ENCODE measurements at places on chromosomes 5 and 9.

GRCh38 chr9:113853333-113853732 is 22.8 kb upstream of the ZNF618 start:
- DNase-seq, result no peak

- DNase-seq, result no peak
Observed at GRCh38 chr5:151238303-151238741, 14.4 kb upstream of the CCDC69 start.

DNA sequence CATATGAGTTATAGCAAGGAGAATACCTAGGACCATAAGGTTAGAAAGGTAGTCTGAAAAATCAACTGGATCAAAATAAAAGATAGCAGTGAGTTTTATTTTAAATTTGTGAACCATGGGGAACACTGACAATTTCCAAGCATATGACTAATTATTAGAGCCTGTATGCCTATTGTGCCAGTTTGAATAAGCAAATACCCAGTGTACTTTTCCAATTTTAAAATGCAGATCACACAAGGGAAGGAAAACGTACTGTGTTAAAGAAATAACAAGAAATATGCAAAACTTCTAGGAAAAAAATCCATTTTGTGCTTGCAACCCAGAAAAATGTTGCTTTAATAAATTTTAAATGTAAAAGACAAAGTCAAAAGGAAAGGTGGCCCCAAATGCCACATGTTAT is 257.4 kb downstream of the BNC2 start:
- no peak for DNase-seq

GRCh38 chr9:78676623-78677022 is 379.7 kb downstream of the PSAT1 start:
- DNase-seq, result no peak

DNA sequence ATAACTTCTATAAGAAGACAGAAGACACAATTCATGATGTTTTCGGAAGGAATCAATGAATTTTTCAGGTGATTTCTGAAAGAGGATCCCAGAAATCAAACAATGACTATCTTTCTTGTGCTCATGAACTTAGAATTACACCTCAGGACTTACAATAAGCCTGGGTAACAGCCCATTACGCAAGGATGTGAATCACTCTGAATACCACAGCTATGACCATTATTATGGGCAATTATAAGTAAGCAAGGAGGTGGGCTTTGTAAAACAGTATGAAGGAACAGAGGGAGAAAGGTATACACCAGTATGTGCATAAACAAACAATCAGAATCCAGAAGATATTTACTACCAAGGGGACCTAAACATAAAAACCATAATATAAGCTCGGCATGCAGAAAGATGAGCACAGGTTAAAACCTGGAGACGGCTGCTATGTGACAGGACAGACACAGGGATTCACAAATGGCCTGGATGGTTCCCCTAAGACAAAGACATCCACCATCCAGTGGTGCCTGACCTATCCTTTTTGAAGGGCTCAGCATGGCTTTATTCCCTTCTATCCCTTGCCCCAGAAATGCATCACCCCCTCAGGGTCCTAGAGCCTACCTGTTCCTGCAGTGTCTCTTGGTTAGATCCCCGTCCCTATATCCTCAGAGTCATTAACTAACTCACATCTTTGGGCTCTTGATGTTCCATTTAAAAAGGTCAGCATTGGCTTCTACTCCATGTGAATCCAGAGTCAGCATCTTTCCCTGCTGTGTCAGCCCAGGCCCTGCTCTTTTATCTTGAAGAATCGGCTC is 21.8 kb upstream of the PPP2CA start:
- no peak for DNase-seq

- no peak for DNase-seq
Observed at GRCh38 chr9:4555236-4555635, 65.0 kb downstream of the SLC1A1 start.

GRCh38 chr5:65727491-65728156 is 5.6 kb downstream of the NLN start:
- DNase-seq, result no peak

DNA sequence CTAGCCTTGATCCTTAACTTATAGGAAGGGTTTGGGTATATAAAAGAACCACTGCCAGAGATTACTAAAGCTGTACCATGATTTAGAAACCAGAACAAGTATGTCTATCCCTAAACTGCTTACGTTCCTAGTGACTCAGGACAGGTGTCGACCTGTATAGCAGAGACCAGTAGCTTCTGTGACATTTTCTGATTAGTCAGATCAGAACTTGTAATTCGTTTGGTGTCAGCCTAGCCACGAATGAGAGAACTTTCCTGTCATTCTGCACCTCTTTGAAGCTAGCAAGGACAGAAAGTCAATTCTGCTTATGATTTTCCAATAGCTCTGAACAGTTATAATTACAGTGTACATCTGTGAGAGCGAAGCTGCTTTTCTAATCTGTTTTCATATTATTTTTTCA is 39.5 kb downstream of the PRKACG start:
- no peak for DNase-seq

GRCh38 chr5:164481270-164481669 is 975.9 kb downstream of the MAT2B start:
- no peak for DNase-seq

- no peak for DNase-seq
Observed at GRCh38 chr9:16458696-16459420, 411.6 kb downstream of the BNC2 start.

GRCh38 chr5:159206818-159207217 is 2.5 kb downstream of the RNF145 start:
- DNase-seq, result no peak

DNA sequence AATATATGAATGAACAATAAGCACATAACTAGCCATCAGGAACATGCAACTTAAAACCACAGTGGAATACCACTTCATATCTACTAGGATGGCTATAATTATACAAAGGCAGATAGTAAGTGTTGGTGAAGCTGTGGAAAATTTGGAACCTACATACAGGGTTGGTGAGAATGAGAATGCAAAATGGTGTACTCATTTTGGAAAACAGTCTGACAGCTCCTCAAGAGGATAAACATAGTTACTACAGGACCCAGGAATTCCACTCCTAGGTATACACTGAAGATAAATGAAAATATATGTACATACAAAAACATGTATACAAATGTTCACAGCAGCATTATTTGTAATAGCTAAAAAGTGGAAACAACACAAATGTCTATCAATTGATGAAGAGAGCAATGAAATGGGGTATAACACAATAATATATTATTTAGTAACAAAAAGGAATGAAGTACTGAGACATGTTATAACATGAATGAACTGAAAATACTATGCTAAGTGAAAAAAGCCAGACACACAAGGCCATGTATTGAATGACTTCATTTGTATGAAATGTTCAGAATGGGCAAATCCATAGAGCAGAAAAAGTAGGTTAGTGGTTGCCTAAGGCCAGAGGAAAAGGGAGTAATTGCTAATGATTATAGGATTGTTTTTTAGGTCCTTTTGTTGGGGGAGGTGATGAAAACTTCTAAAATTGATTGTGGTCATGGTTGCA is 31.2 kb upstream of the CDK5RAP2 start:
- DNase-seq, result no peak

DNA sequence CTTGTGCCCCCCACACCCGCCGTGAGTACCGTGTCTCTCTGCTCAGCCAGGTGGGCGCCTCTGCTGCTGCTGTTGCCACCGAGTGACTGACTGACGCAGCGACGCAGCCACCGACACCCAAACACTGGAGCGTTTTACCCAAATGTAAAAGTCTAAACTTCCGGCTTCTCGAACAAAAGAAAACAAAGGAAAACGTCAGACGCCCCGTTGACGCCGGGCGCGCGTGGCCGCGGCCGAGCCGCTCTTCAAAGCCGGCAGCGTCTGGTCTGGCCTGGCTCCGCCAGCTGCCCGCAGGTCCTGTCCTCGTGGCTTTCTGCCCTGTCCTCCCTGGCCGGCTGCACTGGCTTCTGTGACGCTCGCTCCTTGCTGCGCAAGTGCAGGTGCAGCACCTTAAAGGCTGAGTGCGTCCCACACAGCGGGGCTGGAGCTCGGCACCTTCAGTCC is 41.4 kb upstream of the CLPTM1L start:
- peak; percentile 31 for DNase-seq

Measured in activated CD4-positive, alpha-beta T cell treated with anti-CD3 and anti-CD28 coated beads for 24 hours (primary cell).